ENCODE measurements at places on chromosomes 12 and 14.

- DNase-seq: peak; percentile 39
Observed at GRCh38 chr12:116319898-116320621, 42.6 kb upstream of the MED13L start.

GRCh38 chr12:102946042-102946441 is 11.4 kb upstream of the ASCL1 start:
- no peak for DNase-seq

GRCh38 chr12:57454566-57455373 is at the start of gene INHBE:
Gene INHBE (plus strand): TSS chr12:57455307. CDS start chr12:57455537, 230 bp downstream.
- no peak for DNase-seq

- DNase-seq: no peak
Observed at GRCh38 chr12:132472386-132472785, 17.6 kb upstream of the FBRSL1 start.

GRCh38 chr14:80135305-80136088 is 75.8 kb downstream of the DIO2 start:
- no peak for DNase-seq

DNA sequence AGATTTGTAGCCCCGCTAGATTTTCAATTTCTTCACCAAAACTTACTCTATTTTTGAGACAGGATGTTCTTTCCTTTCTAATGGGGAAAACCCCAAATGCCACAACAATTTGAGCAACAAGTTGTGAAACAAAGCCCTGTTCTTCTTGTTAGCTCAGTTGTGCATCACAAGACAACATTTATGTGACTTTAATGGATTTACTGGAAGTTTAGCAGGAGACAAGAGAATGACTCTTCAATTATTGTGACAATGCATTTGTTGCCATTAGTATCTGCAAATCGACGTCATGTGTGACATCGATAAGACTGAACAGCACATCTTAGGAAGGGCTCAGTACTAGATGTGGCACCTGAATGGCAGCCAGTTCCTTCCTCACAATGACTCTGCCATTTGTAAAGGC is 1028.9 kb upstream of the TMEM132C start:
- no peak for DNase-seq

- DNase-seq: no peak
Observed at GRCh38 chr14:37623426-37623951, 28.1 kb downstream of the TTC6 start.

DNA sequence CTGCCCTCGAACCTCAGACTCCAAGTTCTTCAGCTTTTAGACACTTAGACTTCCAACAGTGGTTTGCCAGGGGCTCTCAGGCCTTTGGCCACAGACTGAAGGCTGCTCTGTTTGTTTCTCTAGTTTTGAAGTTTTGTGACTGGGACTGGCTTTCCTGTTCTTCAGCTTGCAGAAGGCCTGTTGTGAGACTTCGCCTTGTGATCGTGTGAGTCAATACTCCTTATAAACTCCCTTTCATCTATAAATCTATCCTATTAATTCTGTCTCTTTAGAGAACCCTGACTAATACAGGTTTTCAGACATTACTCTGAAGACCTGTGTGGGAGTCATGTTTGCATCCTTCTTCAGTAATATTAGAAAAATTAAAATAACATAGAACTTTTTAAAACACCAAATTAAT is 289.1 kb downstream of the RMST start:
- DNase-seq: no peak

Data from hematopoietic multipotent progenitor cell treated with erythropoietin and hydrocortisone succinate and interleukin-3 and kit ligand, for 6 days (in vitro differentiated cells).